Naive B cell (primary cell): ENCODE measurements at places on chromosomes 5 and 9. TPM values are rescaled to one million over a fixed set of nuclear protein-coding genes. Genes with fewer than 3 reads are reported as not detected.

- peak; percentile 86 for DNase-seq
Measured at GRCh38 chr5:141960449-141961323, 2.7 kb upstream of the PCDH12 start.

- no peak for DNase-seq
Measured at GRCh38 chr5:123299136-123299535, 124.1 kb downstream of the CEP120 start.

DNA sequence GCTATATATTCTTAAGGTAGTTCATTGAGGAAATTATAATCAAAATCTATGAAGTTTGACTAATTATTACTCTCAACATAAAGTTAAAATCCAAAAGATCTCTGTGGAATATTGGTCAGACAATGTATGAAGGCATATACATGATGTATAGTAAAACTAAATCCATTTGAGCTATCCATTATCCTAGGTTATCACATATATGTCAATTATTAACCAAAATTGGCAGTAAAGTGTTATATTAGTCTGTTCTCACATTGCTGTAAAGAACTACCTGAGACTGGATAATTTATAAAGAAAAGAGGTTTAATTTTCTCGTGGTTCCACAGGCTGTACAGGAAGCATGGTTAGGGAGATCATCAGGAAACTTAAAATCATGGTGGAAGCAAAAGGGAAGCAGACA, 511.7 kb upstream of the SGCD start:
- DNase-seq: no peak

DNA sequence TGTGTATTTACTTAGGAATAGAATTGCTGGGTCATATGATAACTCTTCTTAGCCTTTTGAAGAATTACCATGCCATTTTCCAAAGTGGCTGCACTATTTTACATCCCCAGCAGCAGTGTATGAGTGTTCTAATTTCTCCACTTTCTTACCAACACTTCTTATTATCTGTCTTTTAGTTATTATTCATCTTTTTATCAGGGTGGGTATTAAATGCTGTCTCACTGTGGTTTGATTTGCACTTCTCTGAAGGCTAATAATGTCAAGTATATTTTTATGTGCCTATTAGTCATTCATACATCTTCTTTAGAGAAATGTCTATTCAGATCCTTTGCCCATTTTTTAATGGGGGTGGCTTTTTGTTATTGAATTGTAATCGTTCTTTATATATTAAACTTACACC, 36.8 kb downstream of the SLC1A3 start:
- no peak for DNase-seq

DNA sequence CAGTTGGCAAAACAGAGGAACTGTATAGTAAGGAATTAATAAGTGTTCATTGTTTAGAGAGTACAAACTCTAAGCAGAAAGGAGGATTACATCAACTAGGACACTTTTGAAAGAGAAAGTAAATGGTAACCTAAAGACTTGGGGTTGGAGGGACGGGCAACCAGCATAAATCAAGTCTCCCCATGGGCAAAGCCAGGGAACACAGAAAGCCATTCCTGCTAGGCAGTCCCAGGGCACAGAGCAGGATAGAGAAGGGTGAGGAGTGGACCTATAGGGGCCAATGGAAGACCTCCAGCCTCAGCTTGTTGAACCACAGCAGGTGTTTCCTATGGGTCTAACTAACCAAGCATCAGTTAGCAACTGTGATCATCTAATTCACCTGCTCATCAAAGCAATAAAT, 9.2 kb upstream of the ERAP1 start:
- DNase-seq: peak; percentile 15

Gene SLC31A1
- 2.7 TPM for polyA plus RNA-seq

Gene FUT7
- 7.4 TPM for polyA plus RNA-seq
